ENCODE measurements at places on chromosomes 12 and 14.

GRCh38 chr14:89801136-89801535 lies 153.4 kb downstream of the EFCAB11 start:
- DNase-seq = no peak

DNA sequence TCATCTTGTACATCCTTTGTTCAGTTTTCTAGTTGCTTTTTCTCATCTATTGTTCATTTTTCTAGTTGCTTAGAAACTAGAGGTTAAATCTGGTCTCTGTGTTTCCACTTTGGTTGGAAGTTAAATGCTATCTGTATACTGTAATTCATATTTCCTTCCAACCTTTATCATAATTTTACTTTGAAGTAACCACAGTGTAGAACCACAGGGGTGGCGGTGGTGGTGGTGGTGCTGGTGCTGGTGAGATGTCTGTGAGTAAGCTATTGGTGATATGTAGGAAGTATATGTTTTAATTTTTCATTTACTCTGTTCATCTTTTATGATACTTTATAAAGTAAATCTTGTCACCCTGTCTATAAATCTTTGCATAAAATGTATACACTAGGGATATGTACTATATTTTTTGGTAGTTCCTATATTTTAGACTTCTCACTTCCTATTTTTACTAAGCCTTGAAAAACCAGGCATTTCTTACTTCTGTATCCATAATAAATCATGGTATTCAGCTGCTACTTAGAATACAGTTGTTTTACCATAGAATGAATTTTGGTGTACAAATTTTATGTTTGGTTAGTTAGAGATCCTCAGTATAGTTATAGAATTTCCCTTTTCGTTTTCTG lies 31.9 kb downstream of the CCDC91 start:
- no peak for DNase-seq

DNA sequence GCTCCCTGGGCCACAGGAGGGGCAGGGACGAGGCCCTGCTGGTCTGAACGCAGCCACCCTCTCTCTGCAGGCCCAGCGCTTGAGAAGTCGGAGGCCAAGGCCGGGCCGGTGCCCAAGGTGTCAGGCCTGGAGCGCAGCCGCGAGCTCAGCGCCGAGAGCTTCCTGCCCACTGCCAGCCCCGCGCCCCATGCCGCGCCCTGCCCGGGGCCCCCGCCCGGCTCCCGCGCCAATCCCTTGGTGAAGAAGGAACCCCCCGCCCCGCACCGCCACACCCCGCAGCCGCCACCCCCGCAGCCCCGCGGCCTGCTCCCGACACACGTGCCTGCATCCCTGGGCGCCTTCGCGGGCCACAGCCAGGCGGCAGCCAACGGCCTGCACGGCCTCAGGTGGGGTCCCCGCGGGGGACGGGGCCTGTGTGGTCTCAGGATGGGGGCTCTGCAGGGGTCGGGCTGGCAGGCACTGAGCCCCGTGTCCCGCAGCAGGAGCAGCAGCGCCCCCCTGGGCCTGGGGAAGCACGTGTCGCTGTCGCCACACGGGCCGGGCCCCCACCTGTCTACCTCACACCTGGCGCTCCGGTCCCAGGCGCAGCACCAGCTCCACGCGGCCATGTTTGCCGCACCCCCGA lies 40.4 kb downstream of the LRCOL1 start:
- no peak for DNase-seq

GRCh38 chr12:105382771-105383622 lies 52.5 kb downstream of the C12orf75 start:
- DNase-seq = peak; percentile 78

DNA sequence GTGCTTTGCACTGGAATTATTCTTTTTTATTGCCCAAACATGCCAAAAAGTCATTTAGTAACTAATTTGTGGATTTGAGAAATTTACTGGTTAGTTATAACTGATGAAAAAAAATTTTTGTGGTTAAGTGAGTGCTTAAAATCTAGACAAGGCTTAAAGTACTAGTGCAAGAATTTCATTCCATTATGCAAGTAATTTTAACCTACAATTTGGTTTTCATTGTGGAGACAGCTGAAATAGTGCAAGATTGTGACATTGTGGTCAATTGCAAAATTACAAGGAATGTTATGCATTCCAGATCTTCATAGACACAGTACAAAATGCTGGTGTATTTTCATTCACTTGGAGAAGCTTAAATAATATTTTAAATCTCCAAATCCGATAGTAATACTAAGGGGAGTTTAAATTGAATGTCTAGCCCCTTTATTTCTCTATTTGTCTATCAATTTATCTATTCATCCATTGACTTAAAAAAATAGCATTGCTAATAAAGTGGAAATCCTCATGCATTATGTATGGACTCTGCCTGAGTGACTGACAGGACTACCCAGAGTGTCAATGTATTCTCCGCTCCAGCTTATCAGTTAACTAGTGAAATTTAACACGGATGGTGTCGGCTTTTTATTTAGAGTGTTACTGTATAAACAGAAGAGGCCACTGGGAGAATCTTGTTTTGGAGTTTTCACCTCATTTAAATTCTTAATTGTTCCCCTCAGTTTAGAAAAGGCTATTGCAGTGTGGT lies 125.9 kb downstream of the ALX1 start:
- DNase-seq = peak; percentile 39

- DNase-seq = no peak
Observed at GRCh38 chr14:29861996-29862395, 65.7 kb downstream of the PRKD1 start.

DNA sequence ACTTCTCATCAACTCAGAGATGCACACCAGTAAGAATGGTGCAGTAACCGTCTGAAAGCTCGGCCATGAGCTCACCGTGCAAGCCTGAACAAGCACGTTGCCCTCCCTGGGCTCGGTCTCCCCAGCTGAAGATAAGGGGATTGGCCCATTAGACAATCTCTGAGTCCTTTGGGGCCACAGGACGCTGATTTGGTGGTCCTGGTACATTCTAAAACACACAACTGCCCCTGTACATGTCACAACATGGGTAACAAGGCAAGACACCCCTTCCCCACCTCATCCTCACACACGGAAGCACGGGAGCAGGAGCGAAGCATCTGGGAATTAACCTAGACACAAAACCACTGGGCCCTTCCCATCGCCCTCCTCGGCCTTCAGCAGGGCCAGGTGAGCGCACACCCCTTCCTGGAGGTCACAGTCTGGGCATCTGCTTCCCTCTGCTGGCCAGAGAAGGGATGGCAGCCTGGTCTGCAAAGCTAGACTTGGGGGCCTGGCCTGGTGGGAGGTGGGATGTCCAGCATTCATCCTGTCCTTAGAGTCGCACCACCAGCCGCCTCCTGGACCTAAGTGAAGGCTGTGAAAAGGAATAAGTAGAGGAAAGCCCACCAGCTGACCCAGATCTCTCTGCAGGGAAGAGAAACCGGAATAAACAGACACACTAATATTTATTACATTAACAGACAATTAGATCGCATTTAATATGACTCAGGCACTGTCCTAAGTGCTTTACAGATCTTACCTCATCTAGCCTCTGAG lies 18.9 kb upstream of the SMUG1 start:
- peak; percentile 85 for DNase-seq

DNA sequence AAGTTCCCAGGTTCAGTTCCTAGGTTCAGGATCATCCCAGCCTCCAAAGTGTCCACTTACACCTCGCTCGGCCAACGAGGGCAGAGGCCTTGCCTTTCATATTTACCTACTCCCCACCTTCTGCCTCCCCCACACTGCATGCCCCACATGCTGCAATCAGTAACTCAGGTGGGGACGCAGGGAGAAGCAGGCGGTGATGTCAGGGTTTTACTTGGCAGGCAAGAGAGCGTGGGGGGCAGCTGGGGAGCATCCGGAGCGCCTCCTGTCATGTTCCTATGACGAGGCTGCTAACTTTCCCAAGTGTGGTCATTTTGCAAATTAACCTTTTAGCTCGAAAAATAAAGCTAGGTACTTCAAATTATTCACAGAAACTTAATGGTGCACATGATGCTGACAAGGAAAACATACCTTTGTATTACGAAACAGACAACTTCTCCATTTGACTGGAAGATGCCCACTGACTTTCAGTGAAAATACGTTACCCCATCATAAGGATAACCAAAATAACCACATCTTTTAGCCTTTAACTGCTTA lies 53.8 kb downstream of the SETD3 start:
- DNase-seq = no peak

GRCh38 chr12:57389033-57389432 lies 41.8 kb downstream of the R3HDM2 start:
- DNase-seq = peak; percentile 80

- peak; percentile 79 for DNase-seq
Observed at GRCh38 chr14:65239143-65239937, 137.0 kb upstream of the MAX start.

DNA sequence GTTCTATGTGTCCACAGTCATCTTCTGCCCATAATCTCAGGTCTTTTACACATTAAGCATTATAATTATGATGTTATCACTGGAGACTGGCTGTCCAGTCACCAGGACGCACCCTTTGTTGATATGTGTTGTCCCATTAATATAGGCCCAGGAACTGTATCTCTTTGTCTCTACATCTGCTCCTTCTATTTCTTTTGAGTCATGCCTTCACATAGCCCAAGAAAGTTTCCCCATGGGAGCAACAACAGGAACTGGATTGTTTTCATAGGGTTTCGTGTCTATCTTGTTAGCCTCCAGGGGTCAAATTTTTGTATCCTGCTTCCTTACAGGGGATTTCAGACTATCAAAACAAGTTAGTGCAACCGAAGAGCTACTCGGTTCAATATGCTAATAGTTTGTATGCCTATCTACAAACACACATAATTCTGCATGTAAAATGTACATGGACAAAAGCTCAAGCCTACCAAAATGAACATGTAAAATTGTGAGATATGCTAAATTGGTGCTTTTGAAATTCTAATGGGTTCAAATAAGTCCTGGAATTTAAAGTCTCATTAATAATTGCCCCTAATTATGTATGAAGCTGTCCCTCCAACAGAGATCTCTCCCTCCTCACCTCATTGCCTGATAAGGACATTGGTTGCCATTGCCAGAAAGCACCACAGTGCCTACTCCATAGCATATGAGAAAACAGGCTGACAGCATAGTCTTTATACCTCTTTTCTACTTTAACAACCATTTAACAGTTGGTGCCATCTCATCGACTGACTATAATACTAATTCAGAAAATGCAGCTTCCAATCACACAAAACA lies 99.8 kb upstream of the DIO2 start:
- DNase-seq = no peak

Data from GM03348 (cell line).